Urinary bladder (tissue), 4 donors: ENCODE measurements at places on chromosomes 7 and 10. TPM values are rescaled to one million over a fixed set of nuclear protein-coding genes. Genes with fewer than 3 reads are reported as not detected.

- peak; percentile 90 for DNase-seq
These were observed 19.8 kb upstream of the COL1A2 start for GRCh38 chr7:94374721-94375566.

GRCh38 chr10:122230222-122230621 is 40.9 kb upstream of the BTBD16 start:
- no peak for DNase-seq

DNA sequence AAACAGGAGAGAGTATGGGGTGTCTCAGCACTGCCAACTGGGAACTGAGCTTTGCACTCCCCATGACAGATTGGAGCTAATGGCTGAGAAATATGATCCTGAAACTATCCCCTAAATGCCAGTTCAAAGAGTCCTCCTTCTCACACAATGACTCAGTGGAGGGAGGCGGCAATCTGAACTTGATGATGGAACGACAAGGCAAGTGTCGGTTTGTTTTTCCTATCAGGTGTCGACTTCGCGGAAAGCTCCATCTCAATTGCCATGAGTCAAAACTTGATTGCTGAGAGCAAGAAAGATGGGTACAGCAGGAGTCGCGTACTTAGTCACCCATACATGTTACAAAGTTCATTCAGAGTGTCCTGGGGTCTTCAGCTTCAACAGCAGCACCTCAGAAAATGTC is 52.5 kb downstream of the NPY start:
- DNase-seq: no peak

The PITX3 gene
- total RNA-seq: 0.32 TPM
